ENCODE measurements at places on chromosomes 2 and 18.

DNA sequence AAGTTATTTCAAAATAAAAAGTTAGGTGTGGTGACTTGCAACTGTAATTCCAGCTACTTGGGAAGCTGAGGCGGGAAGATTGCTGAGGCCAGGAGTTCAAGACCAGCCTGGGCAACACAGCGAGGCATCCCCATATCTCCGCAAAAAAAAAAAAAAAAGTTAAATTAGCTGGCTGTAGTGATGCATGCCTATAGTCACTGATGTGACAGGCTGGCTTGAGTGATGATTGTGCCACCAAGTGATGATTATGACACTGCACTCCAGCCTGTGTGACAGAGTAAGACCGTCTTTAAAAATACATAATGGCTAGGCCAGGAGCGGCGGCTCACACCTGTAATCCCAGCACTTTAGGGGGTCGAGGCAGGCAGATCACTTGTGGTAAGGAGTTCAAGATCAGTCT, 11.5 kb downstream of the SMPD4 start:
- H3K36me3 ChIP-seq, result no peaks in the 10 kb centered on the region
- peaks cover 2% of the 10 kb centered on the region for H3K4me1 ChIP-seq
- no peak for DNase-seq

DNA sequence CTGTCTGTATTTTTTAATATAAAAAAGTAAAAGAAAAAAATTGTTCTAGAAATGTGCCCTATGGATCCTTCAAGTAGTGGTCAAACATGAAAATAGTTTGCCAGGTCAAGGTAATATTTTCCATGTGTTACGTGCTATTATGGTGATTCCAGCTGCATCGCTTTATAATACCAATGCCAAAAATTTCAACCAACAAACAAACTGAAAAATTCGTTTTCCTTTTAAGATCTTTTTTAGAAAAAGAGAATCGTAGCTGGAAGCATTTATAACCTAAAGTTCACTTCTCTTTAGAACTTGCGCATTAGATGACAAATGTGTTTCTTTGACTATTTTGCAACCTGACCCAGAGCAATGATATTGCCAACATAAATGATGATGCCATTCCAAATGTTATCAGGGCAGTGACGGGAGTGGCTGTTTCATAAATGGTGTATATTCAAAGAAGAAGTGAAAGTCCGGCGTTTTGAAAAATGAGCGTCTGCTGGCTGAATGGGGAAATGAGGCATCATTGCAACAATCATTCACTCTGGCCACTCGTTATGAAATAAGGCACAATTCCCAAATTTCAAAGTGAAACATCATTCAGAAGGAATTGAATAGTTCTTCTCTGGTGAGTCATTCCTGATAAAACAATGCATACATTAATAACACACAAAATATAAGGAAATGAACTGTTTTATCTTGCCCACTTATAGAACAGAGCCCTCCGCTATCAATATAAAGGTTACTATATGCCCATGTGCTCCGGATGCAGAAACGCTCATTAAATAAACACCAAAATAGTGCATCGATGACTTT, 297.4 kb downstream of the TGIF1 start:
- H3K4me3 ChIP-seq, result no peak overlapping the region
- H3K4me1 ChIP-seq, result no peaks in the 10 kb centered on the region
- DNase-seq, result no peak
- H3K27me3 ChIP-seq, result peaks cover 8% of the 10 kb centered on the region
- H3K36me3 ChIP-seq, result no peaks in the 10 kb centered on the region

DNA sequence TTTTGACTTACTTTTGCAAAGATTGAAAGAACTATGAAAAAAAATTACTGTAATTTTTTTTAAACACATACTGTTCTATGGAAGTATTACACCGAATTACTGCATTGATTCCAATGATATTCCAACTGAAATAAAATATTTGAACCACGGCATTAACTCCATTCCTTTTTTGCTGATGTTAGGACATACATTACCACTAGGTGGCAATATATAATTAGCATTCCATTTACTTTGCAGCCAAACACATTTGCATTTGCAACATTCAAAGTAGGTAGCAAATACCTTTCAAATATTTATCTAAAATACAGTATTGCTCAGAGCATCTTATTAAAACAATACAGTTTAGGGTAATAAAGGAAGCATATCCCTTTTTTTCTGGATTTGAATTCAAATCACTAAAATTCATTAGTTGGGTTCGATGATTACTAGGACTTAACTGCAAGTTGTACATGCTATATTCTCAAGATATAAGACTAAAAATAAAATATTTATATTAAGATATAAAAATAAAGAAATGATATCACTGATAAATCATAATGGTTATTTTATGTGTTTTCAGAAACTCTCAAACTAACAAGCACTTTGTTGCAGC, 31.3 kb downstream of the LANCL1 start:
- no peak overlapping the region for H3K4me3 ChIP-seq
- no peaks in the 10 kb centered on the region for H3K27me3 ChIP-seq
- DNase-seq, result no peak

DNA sequence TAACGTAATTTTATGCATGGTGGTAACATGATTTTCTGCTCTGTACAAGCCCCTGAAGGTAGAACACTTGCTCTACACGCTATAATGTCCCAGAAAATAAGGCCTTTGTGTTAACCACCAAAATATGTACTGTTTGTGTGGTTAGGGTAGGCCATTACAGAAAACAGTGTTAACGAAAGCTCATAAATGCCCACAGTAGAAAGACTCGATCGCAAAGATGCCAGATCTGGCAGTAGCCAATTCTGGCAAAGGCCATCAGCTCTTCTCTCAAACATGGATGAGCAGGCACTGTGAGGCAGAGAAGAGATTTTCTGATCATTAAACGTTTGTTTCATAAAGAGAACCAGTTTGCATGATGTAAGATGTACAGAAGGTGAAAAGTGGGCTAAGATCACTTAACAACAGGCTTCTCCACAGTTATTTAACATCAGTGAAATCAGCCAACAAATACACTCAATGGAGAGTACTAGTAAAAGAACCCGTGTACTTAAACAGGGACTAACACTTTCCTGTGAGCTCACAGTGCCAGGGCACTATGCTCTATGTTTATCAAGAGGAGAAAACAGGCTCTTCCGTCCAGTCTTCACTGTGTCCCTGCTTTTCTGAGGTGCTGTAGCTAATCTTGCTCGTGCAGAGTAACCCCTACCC, 80.3 kb downstream of the SPRED2 start:
- no peaks in the 10 kb centered on the region for H3K27me3 ChIP-seq
- H3K4me3 ChIP-seq, result no peak overlapping the region
- DNase-seq, result no peak
- no peak overlapping the region for H3K27ac ChIP-seq
- peaks cover 3% of the 10 kb centered on the region for H3K4me1 ChIP-seq

Data from T-helper 17 cell (primary cell).